ENCODE measurements at places on chromosomes 7 and 10. TPM values are rescaled to one million over a fixed set of nuclear protein-coding genes. Genes with fewer than 3 reads are reported as not detected.

- peaks cover 9% of the 10 kb centered on the region for H3K4me1 ChIP-seq
- no peaks in the 10 kb centered on the region for H3K36me3 ChIP-seq
- H3K27me3 ChIP-seq: no peaks in the 10 kb centered on the region
- DNase-seq: no peak
These were observed 34.7 kb downstream of the TMEM270 start for GRCh38 chr7:73895626-73896025.

DNA sequence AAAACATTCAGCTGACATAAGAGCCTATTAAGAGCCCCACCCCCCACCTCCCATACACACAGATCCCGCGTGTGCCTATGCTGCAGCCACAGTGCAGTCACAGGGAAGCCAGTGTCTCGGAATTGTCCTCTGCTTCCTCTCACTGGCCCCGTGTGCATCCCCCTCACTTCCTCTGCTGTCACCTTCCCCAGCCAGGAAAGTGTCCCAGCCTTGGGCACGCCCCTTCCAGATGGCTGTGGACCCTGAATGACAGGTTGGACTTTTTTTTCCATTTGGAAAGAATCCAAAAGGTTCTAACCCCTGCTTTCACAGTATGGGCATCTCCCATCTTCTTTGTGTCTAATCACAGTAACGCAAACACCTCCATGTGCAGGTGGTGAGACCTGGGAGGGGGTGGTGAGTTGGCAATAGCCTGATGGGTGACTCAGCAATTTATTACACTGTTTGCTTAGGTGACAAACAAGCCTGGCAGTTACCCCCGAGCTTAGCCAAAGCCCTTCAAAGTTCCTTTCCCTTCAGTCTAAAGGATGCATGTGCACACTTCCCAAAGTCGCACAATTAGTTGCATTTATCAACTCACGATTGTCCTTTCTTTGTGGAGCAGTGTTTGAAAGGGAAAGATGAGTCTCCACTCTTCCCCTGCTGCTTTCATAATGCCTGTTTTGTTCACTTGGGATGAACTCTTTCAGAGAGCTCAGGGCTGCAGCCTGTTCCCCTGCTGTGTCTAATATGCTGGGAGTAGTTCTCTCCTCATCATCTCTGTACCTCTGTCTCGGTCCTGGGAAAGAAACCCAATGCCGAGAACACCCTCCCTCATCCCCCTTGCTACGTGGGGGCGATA, 67.5 kb upstream of the EFCAB10 start:
- no peaks in the 10 kb centered on the region for H3K27me3 ChIP-seq
- no peaks in the 10 kb centered on the region for H3K36me3 ChIP-seq
- H3K4me3 ChIP-seq: no peak overlapping the region
- DNase-seq: peak; percentile 25

DNA sequence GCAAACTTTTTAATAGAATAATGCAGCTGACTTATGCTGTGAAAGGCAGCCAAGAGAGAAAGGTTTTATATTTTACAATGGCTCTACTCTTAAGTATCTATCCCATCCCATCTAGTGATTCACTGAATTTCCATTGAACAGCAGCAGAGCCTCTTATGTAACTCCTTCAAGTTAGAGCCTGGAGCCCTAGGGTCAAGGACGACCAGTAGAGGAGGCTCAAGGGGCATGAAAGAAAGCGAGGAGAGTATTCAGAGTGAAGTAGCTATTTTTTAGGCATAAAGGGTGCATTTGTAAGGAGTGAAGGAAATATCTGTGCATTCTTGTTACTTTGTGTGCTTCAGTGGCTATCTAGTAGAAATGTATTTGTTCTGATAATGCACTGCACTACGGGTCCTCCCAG, 180.2 kb upstream of the TPK1 start:
- H3K27me3 ChIP-seq: no peaks in the 10 kb centered on the region
- no peak overlapping the region for H3K27ac ChIP-seq
- H3K36me3 ChIP-seq: no peaks in the 10 kb centered on the region
- H3K4me1 ChIP-seq: no peaks in the 10 kb centered on the region
- no peak for DNase-seq

GRCh38 chr7:18004372-18004771, 23.3 kb downstream of the PRPS1L1 start:
- H3K27me3 ChIP-seq: no peaks in the 10 kb centered on the region
- no peaks in the 10 kb centered on the region for H3K4me1 ChIP-seq
- no peak overlapping the region for H3K27ac ChIP-seq
- DNase-seq: no peak
- H3K36me3 ChIP-seq: no peaks in the 10 kb centered on the region

DNA sequence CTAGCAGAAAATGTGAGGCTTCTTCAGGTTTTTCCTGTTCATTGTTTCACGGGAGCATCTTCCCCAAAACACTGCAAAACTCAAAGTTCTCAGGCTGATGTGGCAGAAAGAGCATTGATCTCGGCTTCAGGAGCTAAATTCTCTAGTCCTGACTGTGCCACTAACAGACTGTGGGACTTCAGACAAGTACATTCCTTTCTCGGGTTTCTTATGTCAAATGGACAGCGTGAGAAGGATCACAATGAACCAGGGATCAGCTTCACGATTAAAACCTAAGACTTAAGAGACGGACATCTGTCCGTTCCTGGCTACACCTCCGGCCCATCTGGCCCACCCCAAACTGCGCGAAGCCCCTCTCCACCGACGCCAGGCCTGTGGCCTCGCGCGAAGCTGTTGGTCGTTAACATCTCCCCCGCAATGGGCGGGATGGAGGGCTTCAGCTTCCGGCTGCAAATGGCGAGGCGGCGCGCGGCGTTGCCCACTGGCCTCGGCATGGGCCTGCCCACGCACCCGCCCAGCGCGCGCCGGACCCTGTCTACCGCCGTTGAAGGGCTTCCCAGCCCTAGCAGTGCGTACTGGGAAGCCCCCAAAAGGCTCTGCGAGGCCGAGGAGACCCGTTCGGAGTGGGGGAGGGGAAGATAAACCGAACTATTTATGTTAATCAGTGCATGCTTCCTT, 549 bp upstream of the DDX50 start:
- no peaks in the 10 kb centered on the region for H3K36me3 ChIP-seq
- peaks cover 28% of the 10 kb centered on the region for H3K4me1 ChIP-seq
- H3K27me3 ChIP-seq: no peaks in the 10 kb centered on the region

SPDYE2 gene
- total RNA-seq: not detected
